ENCODE measurements at places on chromosomes 6 and 20.

DNA sequence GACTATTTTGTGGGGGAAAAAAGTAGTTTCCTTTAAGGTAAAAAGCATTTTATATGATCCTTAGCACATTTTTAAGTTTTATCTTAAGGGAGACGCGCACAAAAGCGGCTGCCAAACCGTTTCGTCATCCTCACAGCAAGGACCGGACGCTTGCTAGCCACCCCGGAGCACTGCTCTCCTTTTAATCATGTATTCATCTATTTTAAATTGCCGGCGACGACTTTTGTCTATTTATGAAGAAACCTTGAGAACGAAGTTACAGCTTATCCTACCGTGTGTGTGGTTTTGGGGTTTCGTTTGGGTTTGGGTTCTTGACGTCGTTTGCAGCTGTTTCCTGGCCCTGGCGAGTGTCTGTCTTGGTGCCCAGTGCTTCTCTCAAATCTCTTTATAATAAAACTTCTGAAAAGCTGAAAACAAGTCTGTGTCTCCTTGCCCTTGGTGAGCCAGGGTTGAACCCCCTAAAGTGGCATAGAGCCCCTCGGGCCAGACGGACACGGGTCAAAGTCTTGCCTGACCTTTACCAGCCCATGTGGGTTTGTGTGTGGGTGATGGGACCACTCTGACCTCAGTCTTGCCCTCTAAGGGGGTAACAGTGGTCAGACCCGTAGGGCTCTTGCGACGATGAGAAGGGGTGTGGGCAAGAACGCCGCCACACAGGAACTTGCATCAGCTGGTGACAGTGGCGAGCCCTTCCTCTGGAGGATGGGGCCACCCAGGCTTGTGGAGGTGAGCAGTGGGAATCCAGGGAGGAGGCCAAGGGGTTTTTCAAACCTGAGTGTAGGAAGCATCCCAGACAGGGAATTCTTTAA, 117.6 kb downstream of the JPH2 start:
- DNase-seq: no peak

DNA sequence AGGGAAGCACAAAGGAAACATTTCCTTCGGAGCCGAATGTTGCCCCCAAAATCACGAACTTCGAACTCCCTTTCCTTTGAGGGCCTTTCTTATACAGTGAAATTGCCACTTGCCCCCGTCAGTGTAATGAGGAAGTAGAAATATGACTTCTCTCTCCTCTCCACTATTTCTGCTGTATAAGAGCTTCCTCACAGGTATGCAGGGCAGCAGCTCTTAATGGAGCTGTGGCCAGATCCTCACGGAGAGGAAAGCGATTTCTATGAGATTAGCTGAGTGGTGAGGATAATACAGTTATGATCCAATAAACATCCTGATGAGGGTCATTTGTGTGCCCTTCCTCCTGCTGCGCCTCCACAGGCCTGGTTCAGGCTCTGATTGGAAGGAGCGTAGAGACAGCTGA, 10.8 kb upstream of the CPNE5 start:
- DNase-seq: peak; percentile 49

DNA sequence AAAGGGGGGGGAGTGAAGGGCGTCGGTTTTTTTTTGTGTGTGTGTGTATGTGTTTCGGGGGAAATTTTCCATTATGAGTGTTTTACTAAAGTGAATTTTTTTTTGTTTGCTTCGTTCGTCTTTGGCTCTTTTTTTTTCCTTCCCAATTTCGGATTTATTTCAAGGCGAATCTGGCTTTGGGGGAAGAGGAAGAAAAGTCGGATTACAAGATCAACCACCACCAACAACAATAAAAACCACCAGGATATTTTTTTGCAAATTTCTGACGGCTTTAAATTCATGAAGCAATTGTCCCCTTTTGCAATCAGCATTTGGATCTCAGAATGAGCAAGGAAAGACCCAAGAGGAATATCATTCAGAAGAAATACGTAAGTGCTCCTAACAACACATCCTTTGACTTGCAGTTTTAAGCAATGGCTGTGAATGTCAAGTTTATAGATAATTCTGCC, 372 bp downstream of the JARID2 start:
- no peak for DNase-seq

- peak; percentile 39 for DNase-seq
Observed at GRCh38 chr20:52937591-52938100, 34.5 kb upstream of the TSHZ2 start.

- no peak for DNase-seq
Observed at GRCh38 chr6:114785235-114786127, 442.7 kb upstream of the HS3ST5 start.

GRCh38 chr6:97440590-97441176, 157.7 kb upstream of the MMS22L start:
- peak; percentile 57 for DNase-seq

GRCh38 chr6:165635965-165636364, 27.1 kb downstream of the PDE10A start:
- DNase-seq: no peak

- DNase-seq: no peak
Observed at GRCh38 chr6:109879521-109879920, 98.6 kb upstream of the GPR6 start.

DNA sequence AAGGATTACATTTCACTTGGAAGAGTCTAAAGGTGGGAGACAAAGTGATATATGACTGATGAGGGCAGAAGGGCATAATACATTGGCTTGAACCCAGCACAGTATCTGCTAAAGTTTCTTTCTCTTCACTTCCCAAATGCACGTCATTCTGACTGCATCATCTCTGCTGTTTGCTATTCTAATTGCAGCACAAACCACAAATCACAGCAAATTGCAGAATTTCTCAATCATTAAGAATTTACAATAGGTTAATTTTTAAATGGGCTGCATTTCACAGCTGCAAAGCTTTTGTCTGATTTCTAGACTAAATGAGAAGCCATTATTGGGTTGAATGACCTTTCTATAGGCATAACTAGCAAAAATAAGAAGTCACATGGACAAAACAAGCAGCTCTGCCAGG, 337.0 kb downstream of the RNGTT start:
- no peak for DNase-seq

GRCh38 chr6:51322505-51322904, 503.8 kb downstream of the TFAP2B start:
- no peak for DNase-seq

DNA sequence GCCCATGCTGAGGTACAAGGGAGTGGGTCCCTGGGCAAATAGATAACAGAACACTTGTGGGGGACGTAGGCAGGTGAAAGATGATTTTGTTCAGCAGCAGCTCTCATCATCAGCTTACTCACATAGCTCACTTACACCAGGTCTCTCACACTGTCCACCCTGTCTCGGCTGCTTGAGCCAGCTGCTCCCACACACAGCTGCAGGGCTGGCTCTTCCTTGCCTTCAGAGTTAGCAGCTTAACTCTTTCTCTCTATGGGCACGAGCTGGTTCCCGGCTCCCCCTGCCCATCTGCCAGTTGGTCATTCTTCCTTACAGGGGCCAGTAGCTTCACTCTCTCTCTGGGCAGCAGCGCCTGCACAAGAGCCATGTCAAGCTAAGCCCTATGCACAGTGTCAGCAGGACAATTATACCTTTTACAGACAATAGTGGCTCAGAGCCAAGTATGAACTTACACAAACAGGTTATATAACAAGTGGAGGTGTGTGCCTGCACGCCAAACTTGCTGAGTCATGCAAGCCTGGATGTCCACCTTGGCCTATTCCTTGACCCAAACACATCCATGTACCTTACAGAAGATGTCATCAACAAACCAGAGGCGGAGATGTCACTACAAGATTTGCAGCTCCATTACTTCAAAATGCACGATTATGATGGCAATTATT, 18.7 kb downstream of the ZNF391 start:
- no peak for DNase-seq

GRCh38 chr6:26033941-26034354, 53.3 kb upstream of the HFE start:
- no peak for DNase-seq

DNA sequence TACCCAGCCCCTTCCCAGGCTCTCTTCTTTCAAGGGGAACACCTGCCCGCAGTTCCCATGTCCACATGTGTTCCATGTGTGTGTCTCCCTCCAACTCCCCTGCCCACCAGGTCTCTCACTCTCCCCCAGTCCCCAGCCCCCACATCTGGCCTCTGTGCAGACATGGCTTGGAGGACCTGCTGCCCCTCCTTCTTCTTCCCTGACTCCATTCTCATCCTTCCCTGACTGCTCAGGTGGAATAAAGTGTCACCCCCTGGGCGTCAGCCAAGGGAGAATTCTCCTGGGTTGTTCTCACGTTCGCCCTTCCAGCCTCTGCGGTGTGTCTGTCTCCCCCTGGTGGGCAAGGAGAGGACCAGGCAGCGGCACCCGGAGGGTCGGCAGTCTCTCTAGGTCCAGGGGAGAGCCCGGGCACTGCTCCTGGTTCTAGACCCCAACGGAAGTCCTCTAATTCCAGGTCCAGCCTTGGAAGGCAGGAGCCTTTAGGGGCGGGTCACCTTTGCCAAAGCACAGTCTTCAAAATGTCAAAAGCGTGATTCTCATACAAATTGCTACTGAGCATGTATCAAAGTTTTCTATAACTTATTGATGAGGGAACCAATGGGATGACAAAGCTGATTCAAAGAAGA, 50.5 kb downstream of the EBF4 start:
- DNase-seq: peak; percentile 71

- DNase-seq: no peak
Observed at GRCh38 chr20:23126281-23127061, 40.3 kb upstream of the CD93 start.

GRCh38 chr6:79208816-79209215, 25.7 kb downstream of the HMGN3 start:
- DNase-seq: no peak

GRCh38 chr6:154661768-154662167, 71.4 kb upstream of the SCAF8 start:
- no peak for DNase-seq

DNA sequence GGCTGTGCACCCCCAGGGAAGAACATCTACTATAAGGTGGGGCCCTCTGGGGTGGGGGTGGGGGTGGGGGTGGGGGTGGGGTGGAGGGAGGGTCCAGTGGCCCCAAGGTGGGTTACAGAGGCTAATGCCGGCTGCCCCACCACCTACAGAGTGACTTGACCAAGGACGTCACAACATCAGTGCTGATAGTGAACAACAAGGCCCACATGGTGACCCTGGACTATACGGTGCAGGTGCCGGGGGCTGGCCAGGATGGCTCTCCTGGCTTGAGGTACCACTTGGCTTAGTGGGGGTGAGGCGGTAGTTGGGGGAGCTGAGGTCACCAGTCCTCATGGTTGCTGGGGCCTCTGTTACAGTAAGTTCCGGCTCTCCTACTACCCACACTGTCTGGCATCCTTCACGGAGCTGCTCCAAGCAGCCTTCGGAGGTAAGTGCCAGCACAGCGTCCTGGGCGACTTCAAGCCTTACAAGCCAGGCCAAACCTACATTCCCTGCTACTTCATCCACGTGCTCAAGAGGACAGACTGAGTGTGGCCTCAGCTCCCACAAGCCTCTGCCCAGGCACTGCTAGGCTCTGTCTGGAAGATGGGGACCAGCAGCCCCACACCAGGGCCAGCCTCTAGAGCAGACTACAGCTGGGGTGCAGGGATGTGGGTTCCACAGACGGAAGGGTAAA, 2.8 kb downstream of the GNMT start:
- no peak for DNase-seq

DNA sequence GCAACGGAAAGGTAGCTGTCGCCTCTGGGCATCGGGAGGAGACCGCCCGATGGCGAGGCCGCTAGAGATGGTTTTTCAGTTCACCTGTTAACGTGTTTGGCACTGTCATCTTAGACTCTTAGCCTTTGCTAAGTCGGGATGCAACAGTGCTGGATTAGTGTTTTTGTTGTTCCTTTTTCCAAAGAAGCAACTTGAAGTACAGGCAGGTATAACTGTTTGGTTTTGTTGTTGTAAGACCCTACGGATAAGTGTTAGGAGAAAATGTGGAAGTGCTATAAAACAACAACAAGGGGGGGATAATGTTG, 723 bp downstream of the MANEA start:
- no peak for DNase-seq

DNA sequence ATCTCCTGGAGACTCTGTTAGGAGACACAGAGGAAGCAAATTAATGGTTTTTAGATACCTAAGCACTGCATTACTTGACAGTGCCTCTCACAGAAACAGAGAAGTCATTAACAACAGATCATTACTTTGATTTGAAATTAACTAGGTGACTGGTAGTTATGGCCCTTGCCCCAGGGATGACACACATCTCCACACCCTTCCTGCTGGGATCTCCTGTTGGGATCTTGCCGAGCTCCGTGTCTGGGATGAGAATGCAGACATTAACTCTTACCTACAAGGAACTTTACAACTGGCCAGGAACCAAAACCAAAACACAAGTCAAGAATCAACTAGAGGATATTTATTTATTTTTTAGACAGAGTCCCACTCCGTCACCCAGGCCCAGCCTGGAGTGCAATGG, 2.2 kb upstream of the PRELID3B start:
- DNase-seq: no peak

DNA sequence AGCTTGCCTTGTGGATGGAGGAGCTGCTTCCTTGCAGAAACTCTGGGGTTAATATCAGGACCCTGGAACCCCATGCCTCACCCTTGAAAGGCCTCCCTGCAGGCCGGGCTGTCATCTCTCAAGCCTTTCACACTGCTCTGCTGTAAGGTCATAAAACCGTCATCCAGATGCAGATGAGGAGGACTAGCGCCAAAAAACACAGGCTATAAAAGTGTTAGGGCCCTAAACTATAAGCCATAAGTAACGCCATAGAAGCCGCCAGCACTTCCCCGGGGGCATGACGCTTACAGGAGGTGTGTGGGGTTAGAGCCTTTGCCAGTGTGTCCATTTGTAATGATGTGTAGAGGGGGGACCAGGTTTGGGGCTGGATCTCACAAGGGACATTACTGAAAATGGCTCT, 47.6 kb downstream of the CDH4 start:
- no peak for DNase-seq

DNA sequence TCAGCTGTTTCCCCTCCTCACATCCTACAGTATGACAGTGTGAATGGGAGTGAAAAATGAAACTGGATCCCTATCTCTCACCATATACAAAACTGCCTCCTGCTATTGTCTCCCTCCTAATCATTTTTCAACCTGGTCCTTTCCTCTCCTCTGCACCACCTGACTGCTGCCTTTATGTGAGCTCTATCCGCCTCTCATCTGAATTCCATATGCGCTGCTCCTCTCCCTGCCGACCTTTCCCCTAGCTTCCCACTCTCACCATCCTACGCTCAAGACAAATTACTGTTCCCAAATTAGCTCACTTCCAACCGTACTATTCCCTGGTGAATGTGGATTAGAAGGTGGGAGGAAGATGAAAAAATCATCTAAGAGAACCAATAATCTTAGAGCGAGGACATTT, 148.4 kb upstream of the FBXL4 start:
- no peak for DNase-seq
